Epithelial cell of esophagus (primary cell): ENCODE measurements at places on chromosomes 12 and 14.

DNA sequence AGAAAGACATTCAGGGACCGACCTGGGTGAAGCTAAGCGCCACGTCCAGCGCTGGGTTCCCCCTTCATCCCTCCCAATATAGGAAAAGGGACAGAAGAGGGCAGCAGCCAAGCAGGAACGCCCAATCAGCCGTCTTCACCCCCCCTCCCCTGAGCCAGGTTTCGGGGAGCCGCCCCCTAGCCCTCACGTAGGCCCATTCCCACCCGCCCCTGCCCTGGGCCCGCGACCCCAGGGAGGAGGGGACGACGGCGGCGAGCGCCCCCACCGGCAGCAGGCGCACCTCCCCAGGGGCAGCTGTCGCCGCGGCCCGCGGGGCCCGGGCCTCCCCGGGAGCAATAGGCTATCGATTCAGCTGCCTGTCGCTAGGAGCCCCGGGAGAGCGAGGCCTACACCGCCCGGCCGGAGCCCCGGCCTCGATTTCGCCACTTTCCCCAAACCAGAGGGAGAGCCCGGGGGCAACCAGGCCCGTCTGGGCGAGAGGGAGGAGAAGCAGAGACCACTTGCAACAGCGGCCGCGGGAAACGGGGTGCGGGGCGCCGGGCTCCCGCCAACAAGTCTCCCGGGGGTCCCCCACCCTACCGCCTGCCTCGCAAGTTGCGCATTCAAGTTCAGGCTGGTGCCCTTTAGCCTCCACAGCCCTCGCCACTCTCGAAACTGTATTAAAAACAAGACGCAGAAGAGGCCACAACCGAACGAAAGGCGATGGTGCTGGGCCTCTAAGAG, 1.3 kb downstream of the DCAF5 start:
- peak; percentile 74 for DNase-seq

- DNase-seq = no peak
Observed at GRCh38 chr12:46147144-46147543, 121.7 kb downstream of the SLC38A1 start.

DNA sequence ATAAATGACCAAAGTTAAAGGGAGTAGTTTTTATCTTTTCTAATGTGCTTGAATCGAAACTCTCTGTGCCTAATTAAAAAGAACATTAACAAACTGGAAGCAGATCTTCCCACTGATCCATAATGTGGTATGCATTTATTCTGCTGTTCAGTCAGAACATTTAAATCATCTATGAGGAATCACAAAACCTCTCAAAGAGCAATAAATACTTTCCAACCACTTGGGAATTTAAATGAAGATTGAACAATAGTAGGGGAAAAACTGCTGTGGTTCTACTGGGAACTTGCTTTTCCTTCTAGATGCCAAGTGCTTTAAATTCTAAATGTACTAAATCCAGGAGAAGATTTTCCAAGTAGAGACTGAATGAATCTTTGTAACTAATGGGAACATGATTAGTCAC, 12.3 kb upstream of the CHPT1 start:
- DNase-seq = no peak

DNA sequence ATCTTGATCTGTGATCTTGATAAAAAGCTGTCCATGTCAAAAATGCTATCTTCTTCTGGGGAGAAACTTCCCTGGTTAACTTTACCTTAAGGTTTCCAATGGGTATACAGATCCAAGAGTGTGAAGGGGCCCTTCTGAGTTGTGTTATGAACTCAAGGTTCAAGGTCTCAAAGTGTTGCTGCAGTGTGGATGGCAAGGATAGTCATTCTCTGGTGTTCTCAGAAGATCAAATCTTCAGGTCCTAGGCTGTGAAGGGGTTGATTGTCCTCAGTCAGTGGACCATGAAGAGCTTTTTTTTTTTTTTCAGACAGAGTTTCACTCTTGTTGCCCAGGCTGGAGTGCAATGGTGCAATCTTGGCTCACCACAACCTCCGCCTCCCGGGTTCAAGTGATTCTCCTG, 114.4 kb downstream of the SPTSSA start:
- DNase-seq = no peak

- DNase-seq = peak; percentile 18
Observed at GRCh38 chr12:66623455-66623854, 55.4 kb downstream of the GRIP1 start.

DNA sequence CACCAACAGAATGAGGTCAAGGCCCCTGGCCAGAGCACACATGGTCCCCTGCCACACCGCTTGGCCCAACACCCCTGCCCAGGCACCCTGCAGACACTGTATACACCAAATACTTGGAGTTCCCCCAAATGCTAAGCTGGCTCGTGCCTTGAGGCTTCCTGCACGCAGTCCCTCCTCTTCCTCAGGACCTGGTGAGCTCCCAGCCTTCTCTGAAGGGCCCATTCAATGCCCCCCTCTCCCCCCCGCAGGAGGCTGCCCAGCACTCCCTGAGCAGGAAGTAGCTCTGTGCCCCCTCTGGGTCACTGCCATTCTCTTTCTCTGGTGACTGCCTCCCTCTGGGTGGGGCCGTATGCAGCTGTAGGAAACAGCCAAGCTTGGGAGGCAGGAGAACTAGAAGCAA, 75.3 kb downstream of the ITPK1 start:
- no peak for DNase-seq

DNA sequence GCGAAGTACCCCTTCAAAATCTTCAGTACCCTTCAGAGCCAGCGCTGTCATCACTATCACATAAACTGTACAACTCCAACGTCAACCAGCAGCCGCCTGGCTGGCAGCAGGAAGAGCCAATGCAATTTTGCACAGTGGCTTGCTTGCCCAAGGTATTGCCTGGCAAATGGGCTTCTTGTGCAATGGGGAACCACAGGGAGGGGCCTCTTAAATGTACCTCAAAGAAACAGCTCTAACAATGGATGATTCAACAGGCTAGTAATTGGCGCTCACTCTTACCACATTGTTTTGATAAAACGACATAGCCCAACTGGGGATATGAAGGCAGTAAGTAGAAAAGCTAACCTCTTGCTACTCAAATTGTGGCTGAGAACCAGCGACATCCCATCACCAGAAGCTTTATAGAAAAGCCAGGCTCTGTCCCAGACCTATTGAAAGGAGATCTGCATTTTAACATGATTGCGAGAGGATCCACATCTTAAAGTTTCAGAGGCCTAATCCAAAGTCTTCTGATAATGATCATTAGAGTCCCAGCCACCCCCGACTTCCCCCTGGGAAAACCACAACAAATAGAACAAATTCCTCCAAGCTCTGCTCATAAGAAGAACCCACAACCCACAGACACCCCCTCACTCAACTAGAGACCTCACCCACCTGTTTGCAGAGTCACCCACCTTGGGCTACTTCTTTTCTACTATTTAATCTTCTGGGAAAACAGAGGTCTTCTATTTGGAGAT, 125.3 kb upstream of the HIF1A start:
- peak; percentile 97 for DNase-seq

DNA sequence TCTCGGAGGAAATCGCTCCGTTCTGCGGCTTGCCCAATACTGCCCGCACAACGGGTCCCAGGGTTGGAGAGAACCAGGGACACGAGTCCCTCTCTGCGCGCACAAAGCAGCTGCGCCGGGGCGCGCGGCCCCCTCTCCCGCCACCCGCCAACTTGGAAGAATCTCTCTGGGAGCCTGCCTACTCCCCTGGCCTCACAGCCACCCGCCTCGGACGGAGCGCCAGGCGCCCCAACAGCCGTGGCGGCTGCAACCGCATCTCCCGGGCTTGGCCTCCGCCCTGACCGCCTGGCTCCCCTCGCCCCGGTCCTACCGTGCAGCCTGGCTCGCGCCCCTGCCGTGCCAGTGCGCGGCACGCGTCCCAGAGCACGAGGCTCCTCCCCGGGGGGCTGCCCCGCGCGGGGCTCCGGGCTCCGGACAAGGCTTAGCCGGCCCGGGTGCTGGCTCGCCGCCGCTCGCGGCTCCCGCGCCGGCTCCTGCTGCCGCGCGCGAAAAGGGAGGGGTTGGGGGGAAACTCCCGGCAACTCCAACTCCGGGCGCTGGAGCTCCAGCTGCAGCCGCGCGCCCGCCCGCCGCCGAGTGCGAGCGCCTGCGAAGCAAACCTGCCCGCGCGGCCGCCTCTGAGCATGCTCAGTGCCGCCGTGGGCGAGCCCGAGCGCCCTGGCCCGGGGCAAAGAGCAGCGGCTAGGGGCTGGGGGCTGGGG, at the start of gene STXBP6:
TSS of gene STXBP6 (minus strand) at position 580 of the 701 bp plus-strand sequence. CDS start 75,329 bp downstream, outside the sequence.
- DNase-seq = peak; percentile 35

DNA sequence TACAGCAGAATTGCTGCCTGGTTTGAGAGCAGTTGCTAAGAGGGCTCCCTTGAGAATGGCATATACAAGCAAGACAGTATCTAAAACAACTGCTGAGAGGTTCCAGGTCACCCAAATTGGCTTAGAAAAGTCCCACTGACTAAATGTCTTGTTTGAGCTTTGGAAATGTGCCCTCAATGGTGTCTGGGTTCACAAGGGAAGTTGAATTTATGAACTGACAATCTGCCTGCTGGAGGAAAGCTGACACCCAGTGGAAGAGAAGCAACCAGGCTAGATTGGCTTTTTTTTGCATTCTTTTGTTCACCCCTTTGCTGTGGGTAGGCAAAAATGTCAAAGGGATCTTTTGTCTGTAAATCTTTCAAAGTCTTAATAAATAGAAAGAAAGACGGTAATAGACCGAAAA, 44.6 kb upstream of the NPFF start:
- no peak for DNase-seq

- no peak for DNase-seq
Observed at GRCh38 chr12:20006871-20007730, 361.2 kb upstream of the PDE3A start.

GRCh38 chr14:24367514-24368211, at the start of gene NFATC4:
Gene NFATC4 (plus strand): TSS chr14:24368184. CDS start chr14:24368341, 157 bp downstream.
- DNase-seq = peak; percentile 89

DNA sequence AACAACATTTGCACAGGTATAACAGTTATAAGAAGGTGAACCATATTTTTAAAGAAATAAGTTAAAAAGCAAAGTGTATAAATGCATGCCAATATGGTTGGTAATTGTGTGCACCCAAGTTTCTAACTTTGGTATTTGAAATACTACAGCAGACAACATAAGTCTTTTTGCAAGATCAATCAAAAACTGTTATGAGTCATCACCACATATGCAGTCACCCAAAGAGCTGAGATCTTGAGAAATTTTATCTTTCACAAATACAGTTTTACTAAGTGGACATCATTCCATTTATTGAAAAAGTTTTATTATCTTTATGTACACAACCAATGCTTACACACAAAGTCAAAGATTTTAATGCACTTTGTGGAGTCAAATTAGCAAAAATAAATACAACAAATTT, 7.0 kb upstream of the ACSS3 start:
- no peak for DNase-seq

DNA sequence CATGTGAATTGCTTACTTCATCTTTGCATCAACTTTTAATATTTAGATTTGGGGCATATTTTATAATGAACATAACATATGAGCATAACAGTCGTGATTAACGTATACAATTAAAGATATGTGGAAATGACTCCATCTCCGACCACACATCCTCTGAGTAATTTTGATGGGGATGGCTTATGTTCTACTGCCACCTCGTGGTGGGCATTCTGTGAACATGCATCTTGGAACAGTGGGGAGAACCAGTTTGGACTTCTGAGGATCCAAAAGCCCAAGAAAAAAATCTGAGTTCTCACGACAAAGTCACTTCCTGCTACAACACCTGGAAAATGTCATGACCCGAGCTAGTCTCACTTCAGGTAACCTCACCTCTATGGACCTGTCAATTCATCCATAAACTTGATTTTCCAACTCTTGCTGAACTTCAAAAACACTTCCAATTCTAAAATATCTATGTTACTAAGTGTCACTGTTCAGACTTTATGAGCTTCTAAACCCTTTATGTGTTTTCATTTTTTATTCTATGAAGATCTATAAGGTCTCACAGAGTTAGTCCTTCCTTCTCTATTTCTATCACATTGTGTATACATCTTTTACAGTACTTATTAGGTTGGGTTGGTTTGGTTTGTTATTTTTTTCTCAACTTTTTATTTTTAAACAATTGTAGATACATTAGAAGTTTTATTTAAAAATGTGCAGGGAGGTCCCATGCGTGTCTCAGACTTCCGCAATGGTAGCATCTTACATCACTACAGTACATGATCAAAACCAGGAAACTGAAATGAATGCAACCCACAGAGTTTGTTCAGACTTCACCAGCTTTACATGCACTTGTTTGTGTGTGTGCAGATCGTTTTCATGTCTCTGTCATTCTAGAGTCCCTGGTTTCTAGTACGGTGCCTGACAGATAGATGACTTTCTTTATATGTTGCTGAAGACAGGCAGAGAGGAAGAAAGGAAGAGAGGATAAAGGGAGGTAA, 38.2 kb upstream of the STAB2 start:
- peak; percentile 86 for DNase-seq

DNA sequence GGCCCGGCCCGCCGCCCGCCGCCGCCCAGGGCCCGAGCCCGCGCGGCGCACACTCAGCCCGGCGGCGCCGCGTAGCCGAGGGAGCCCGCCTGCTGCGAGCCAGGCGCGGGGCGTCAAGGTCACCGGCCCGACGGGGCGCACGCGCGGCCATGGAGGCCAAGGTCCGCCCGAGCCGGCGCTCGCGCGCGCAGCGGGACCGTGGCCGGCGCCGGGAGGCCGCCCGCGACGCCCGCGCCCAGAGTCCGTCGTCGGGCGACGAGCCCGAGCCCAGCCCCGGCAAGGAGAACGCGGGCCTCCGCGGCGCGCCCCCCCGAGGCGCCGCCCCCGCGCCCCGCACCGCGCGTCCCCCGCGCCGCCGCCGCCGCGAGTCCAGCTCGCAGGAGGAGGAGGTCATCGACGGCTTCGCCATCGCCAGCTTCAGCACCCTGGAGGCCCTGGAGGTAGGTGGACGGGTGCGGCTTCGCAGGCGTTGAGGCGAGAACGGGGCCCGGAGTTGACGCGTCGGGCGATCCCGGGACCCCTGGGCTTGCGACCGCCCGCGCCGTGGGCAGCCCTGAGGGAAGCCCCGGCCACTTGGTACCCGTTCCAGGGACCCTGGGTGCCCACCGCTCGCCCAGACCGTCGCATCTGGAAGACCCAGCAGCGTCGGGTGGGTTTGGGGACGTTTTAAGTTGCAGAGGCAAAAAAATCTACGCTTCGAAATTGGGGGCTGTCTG, 629 bp downstream of the FBRSL1 start:
- peak; percentile 25 for DNase-seq

GRCh38 chr12:49273726-49274395, 9.0 kb downstream of the TUBA1C start:
- DNase-seq = no peak
